ENCODE measurements at places on chromosomes 1 and 21.

DNA sequence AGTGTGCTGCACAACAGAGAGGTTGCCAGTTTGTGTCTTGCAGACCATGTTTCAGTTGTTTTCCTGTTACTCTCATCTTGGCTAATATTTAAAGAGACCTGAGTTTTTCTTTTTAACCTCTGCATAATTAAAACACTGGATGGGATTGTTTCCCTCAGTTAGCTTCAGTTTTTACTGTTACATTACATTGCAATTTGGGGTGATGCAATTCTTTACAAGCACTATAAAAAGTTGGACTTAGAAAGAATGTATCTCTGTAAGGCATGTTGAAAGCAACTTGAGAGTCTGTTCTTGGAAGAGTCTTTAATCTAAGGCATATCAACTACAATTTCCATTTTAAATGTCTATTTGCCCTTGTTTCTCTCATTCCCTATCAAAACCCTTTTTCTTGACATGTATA lies 99.1 kb downstream of the DNM3 start:
- DNase-seq, result no peak

- no peak for DNase-seq
These were observed 59.9 kb upstream of the SOD1 start for GRCh38 chr21:31599563-31599962.

GRCh38 chr21:18443701-18444100 lies 40.1 kb upstream of the TMPRSS15 start:
- no peak for DNase-seq

DNA sequence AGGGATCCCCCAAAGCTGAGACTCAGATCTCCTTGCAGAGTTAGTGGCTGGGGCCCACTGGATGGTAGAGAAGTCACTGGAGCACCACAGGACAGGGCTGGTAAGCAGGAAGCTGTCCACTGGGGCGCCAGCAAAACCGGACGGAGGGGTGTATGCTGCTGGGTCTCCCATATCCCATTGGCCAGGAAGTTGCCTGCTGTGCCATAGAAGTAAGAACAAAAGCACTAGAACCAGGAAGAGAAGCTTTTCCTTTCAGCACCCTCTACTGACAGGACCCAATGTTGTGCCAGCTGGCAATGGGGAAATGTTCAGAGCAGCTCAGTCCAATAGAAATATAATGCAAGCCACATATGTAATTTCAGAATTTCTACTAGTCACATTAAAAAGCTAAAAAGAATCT lies 146.6 kb downstream of the SPATA46 start:
- DNase-seq, result no peak

Data from stimulated activated CD4-positive, alpha-beta T cell treated with anti-CD3 and anti-CD28 coated beads, Interleukin-1b, Interleukin-23, amount 100 ng/mL, for 1 hour (primary cell).